Stimulated activated naive CD8-positive, alpha-beta T cell treated with anti-CD3 and anti-CD28 coated beads, Interleukin-15, amount 100 ng/mL, for 72 hours (primary cell): ENCODE measurements at places on chromosomes 1 and 21.
A peak's percentile ranks its signal among the peaks of the same experiment; 100 is the strongest.

DNA sequence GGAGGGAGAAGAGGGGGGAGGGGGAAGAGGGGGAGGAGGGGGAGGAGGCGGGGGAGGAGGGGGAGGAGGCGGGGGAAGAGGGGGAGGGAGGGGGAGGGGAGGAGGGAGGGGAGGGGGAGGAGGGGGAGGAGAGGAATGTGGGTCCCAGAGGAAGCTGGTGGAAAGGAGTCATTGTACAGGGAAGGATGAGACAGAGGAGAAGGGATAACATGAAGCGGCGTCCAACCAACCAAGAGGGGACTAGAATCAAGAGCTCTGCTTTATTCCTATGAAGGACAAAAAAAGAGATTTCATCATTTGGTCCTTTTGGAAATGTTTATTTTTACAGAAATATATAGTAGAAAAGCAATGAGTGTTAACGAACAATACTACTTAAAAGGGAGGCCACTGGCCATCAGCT is 24.5 kb downstream of the COA6 start:
- DNase-seq: no peak

DNA sequence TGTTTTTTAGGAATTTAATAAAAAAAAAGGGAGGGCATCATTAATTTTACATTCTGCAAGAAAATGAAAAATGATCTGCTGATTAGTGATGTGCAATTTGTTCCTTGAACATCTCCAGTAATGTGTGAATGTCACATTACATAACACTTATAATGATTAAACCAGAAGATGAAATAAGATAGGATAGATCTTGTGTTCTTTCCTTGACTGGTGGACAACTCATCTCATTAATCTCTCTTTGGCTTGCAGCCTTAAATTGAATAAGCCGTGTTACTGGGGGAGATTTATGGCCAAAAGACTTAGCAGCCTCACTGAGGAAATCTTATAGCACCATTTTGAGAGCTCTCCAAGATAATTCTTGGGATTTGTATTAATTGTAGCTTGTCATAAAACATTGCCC is 217.2 kb downstream of the ST6GALNAC3 start:
- DNase-seq: no peak

- DNase-seq: peak; percentile 84
Measured at GRCh38 chr1:232943679-232944252, 6.6 kb upstream of the NTPCR start.

- DNase-seq: no peak
Measured at GRCh38 chr1:234875328-234875952, 253.2 kb downstream of the TOMM20 start.

DNA sequence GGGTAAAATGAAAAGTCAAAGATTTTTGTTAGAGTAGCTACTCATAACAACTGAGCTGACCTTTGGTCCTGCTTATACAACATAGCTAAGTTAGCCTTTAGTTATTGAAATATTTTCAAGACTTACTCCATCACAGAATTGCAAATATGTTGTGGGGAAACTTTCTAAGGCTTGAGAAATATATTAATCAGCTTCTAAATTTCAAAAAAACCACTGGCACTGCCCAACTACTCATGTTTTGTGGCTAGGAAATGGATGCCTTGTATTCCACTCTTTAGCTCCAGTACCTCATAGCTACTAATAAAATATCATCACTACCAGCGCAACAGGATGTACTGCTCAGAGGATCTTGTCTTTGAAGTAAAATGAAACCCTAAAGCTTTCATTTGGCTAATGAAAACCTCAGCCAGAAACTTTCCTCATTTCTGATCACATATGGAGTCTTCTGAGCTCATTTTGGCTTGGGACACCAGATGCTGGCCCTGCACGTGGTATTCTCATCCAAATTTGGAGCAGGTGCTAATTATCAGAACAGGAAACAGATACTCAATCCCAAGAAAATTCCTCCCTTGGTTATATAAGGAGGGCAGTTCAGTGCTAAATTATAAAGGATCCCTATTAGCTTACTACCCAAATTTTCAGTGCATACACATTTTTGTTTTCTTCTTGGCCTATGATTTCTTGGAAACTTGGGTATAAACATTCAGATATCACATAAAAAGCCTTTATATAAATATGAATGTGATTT is 690.7 kb downstream of the ADGRL2 start:
- no peak for DNase-seq
